Activated CD8-positive, alpha-beta memory T cell treated with anti-CD3 and anti-CD28 coated beads for 1 hour (primary cell): ENCODE measurements at places on chromosomes 5 and 9.

DNA sequence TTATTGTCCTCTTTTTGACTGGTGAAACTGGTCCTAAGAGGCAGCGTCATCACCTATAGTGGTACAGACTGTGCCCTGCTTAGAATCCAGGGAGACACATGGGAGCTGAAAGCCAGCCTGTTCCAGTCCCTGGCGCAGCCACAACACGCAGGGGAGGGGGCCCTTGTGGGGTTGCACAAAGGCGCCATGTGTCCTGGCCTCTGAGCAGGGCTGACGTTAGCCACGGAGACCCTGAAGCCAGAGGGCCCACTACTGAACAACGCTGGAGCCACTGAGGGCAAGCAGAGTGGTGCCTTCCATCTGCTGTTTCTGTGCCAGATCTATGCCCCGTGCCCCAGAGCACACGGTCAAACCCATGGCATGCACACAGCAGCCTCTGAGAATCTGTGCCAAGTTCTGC is 147.3 kb downstream of the ACTL7B start:
- DNase-seq: no peak

DNA sequence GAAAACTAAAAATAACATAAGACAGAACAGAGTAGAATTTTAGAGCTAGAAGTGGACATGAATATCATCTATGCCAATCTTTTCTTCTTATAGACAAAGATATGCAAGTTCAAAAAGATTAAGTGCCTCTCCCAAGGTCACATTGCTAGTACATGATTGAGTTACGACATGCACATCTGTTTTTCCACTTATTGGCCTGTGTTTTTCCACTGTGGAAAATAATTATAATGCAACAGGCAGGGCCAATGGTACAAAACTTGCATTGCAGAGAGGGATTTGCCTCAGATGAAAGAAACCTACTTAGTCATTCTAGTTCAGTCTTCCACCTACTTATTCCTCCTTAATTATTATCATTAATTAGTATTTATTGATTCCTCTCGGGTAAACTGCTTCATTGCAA is 407.8 kb upstream of the SGCD start:
- DNase-seq: no peak

- no peak for DNase-seq
Observed at GRCh38 chr5:122413722-122414121, 101.7 kb downstream of the SNCAIP start.

- DNase-seq: no peak
Observed at GRCh38 chr5:36359267-36359666, 57.6 kb upstream of the RANBP3L start.

DNA sequence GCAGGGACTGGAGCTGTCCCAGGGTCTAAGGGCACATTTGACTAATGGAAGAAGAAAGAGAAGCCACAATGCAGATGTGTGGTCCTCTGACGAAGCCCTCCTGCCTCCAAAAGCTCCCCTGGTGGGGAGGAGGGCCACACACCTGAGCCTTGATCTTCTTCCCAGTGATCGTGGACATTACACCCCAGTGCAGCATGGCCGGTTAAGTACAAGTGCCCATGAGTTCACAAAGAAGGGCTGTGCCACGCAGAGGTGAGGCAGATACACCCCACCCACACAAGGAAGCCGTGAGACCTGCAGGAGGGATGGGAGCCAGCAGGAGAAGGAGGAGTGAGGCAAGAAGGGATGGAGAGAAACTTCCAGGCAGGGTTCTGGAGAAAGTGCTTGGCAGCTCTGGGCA is 199.0 kb upstream of the MVB12B start:
- no peak for DNase-seq
